ENCODE measurements at places on chromosomes 13 and 19. TPM values are rescaled to one million over a fixed set of nuclear protein-coding genes. Genes with fewer than 3 reads are reported as not detected.
A peak's percentile ranks its signal among the peaks of the same experiment; 100 is the strongest.

DNA sequence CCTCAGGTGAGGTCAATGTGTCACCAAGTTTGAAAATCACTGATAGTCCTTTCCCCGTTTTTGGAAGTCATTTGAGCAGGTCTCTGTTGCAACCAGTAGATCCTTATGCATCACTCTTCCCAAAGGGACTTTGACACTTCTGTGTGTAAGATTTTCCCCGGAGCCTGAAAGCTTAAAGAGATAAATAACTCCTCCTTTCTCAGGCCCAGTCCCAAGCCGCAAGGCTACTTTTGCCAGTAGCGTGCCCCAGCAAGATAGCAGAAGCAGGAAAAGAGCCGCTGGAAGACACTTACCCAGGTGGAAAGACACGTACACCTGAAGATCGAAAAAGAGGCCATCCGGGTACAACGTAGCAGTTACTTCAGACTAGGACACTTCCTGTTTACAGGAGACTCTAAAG, 106.9 kb downstream of the CYSLTR2 start:
- DNase-seq, result no peak
- no peak overlapping the region for H3K27ac ChIP-seq
- no peaks in the 10 kb centered on the region for H3K4me1 ChIP-seq
- H3K36me3 ChIP-seq, result no peaks in the 10 kb centered on the region
- no peak overlapping the region for H3K4me3 ChIP-seq
- no peaks in the 10 kb centered on the region for H3K27me3 ChIP-seq

DNA sequence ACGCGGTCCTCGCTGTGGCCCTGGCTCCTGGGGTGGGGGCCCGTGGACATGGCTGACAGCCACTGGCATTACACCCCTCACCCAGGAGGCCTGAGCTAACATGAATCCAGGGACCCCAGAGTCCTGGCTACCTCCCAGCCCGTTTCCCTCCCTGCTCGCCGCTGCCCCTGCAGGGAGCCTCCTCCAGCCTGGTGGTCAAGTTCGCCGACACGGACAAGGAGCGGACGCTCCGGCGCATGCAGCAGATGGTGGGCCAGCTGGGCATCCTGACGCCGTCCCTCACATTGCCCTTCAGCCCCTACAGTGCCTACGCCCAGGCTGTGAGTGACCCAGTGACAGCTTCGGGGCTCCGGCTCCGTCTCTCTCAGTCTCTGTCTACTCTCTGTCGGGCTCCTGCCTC, 56.6 kb downstream of the CELF5 start:
- H3K4me1 ChIP-seq, result no peaks in the 10 kb centered on the region
- H3K4me3 ChIP-seq, result no peak overlapping the region
- DNase-seq, result no peak
- H3K27ac ChIP-seq, result no peak overlapping the region

Gene IL12RB1
- total RNA-seq, result 0.07 TPM

DNA sequence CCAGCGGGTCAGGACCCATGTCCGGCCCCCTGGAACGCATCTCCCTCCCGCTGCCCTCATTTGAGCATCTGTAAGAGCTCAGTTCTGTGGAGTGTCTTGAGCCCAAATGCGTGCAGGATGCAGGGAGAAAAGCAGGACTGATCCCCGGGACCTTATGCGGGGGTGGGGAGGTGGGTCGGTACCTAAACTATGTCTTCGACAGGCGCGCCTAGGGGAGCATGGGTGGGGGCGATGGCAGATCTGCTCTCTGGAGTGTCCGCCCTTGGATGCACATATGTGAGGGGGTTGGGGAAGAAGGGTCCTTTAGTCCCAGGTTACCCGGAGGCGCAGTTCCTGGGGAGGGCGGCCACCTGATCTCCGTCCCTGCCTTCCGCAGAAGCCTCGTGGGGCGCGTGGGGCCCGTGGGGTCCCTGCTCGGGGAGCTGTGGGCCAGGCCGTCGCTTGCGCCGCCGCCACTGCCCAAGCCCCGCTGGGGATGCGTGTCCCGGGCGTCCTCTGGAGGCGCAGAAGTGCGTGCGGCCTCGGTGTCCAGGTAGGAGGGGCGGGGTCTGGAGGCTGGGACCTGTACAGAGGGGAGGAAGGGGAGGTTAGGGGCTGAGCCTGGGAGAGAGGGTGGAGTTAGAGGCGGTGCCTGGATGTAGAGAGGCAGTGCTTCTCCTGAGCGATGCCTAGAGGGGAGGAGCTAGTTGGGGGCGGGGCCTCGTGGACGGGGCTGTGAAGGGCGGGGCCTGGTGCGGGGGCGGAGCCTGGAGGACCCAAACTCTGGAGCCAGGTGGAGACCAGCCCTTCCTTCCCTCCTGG, 2.9 kb downstream of the CILP2 start:
- DNase-seq, result no peak
- H3K4me1 ChIP-seq, result peaks cover 4% of the 10 kb centered on the region

Gene ZSCAN5A
- total RNA-seq, result 7.2 TPM

DNA sequence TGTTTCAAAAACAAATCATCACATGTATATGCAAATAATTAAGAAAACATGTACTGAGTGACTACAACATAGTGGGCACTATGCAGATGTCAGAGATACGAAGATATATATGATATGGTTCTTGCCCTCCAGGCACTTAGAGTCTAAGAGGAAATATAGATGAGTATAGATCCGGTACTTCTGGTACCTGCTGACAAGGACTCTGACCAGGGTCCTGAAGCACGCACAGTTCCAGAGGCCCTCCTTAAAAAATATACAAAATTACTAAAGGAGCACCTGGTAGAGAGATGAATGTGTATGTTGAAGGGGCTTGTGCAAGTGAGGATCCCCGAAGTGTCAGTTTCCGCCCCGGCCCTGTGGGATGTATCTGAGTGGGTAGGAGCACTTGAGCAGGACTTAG, 31.3 kb downstream of the MTUS2 start:
- H3K36me3 ChIP-seq, result no peaks in the 10 kb centered on the region
- H3K27me3 ChIP-seq, result no peaks in the 10 kb centered on the region
- no peak for DNase-seq
- no peak overlapping the region for H3K4me3 ChIP-seq
- no peaks in the 10 kb centered on the region for H3K4me1 ChIP-seq
- no peak overlapping the region for H3K27ac ChIP-seq

DNA sequence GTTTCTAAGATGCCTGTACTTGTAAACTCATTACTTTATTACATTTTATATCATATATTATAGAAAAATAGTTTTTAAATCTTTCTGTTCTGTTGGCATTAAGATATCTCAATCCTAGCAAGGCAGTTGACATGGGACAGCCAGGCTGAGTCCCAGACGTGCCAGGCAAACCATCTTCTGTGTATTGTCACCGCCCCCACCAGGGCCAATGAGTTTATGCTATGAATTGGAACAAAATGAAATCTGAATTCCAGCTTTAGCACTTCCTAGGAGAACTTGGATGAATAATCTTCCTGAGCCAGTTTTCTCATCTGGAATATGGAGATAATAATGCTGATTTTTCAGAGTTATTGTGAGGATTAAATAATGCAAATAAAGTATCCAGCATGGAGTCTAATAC, 79.9 kb upstream of the GSX1 start:
- peaks cover 2% of the 10 kb centered on the region for H3K27me3 ChIP-seq
- no peaks in the 10 kb centered on the region for H3K36me3 ChIP-seq
- H3K4me3 ChIP-seq, result no peak overlapping the region
- no peak overlapping the region for H3K27ac ChIP-seq

GRCh38 chr13:49563516-49563915, 21.8 kb downstream of the RCBTB1 start:
- H3K4me1 ChIP-seq, result no peaks in the 10 kb centered on the region
- H3K27me3 ChIP-seq, result no peaks in the 10 kb centered on the region
- no peak overlapping the region for H3K4me3 ChIP-seq
- peaks cover 6% of the 10 kb centered on the region for H3K36me3 ChIP-seq
- no peak for DNase-seq

GRCh38 chr13:114114006-114114640, 18.3 kb downstream of the RASA3 start:
- H3K4me1 ChIP-seq, result peaks cover 65% of the 10 kb centered on the region
- DNase-seq, result no peak
- H3K27me3 ChIP-seq, result no peaks in the 10 kb centered on the region
- H3K4me3 ChIP-seq, result no peak overlapping the region
- peaks cover 7% of the 10 kb centered on the region for H3K36me3 ChIP-seq
- peak overlapping the region; percentile 92 for H3K27ac ChIP-seq

- H3K4me1 ChIP-seq, result peaks cover 4% of the 10 kb centered on the region
- H3K4me3 ChIP-seq, result no peak overlapping the region
- no peak for DNase-seq
- H3K27ac ChIP-seq, result no peak overlapping the region
- peaks cover 41% of the 10 kb centered on the region for H3K36me3 ChIP-seq
- no peaks in the 10 kb centered on the region for H3K27me3 ChIP-seq
These were observed 21.4 kb downstream of the DZIP1 start for GRCh38 chr13:95623141-95623540.

Gene CXCL17
- total RNA-seq, result not detected

Gene TEX26
- total RNA-seq, result not detected

DNA sequence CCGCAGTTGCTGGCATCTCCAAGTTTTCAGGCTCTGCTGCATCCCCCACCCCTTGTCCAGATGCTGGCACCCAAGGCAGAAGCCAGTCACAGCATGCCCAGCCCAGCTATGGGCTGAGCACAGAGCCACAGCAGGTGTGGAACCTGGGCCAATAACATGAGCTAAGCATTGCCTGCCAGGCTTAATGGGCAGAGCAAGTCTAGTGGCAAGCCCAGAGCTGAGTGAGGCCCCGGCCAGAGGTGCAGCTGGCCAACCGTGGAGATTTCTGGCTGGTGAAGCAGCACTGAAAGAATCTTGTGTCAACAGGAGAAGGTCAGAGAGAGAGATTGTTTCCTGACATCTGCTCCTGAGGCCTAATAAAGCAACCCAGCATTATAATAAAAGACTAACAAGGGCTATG, 111.0 kb downstream of the B3GLCT start:
- DNase-seq, result no peak
- no peaks in the 10 kb centered on the region for H3K4me1 ChIP-seq
- H3K27ac ChIP-seq, result no peak overlapping the region
- no peak overlapping the region for H3K4me3 ChIP-seq
- H3K36me3 ChIP-seq, result no peaks in the 10 kb centered on the region

Gene EPSTI1
- total RNA-seq, result 96.0 TPM

- no peak overlapping the region for H3K27ac ChIP-seq
- no peaks in the 10 kb centered on the region for H3K4me1 ChIP-seq
- no peaks in the 10 kb centered on the region for H3K27me3 ChIP-seq
- no peak overlapping the region for H3K4me3 ChIP-seq
- DNase-seq, result no peak
- H3K36me3 ChIP-seq, result peaks cover 48% of the 10 kb centered on the region
These were observed 85.8 kb upstream of the MLNR start for GRCh38 chr13:49134305-49134704.

DNA sequence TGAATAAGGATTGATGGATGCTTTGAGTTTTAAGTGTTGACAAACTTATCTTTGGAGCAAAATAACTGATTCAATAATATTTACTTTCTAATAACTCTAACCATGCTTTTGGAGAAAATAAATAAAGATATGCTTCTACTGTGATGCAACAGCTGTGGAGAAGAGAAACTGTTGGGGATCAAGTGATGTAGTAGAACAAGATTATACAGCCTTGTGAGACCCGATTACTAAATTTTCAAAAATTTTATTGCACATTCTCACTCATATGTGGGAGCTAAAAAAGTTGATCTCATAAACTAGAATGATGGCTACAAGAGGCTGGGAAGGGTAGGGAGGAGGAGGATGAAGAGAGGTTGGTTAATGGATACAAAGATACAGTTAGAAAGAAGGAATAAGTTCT, 85.5 kb upstream of the OXGR1 start:
- no peaks in the 10 kb centered on the region for H3K4me1 ChIP-seq
- H3K36me3 ChIP-seq, result no peaks in the 10 kb centered on the region
- DNase-seq, result no peak
- H3K27me3 ChIP-seq, result no peaks in the 10 kb centered on the region
- no peak overlapping the region for H3K27ac ChIP-seq
- no peak overlapping the region for H3K4me3 ChIP-seq

DNA sequence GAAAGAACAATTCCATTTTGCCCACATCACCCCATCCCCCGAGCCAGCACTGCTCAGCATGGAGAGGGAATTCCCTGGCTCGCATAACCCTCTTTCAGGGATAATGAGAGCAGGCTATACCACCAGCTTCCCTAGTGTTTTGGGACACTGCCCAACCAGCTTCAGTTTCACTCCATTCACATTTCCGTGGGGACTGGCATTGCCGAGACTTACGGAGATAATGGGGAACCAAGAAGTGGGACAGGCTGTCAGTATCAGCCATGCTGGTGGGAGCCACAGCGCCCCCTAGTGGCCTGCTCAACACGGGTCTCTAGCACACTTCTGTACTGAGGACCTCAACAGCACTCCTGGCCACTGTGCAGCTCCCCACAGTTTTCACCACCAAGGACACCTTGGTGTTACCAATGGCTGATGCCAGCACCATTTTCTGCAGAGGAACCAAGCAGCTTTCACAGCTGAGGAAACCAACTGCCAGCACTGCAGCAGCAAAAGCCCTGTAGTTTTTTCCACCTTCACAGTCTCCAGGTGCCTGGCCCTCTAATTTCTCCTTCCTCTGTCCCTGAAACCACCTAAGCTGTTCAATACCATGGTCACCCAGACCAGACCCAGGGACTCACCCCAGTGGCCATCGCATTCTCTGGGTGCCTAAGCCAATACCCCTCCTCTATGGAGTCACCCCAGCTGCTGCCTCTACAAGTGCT, 23.7 kb downstream of the SLC6A16 start:
- peak; percentile 18 for DNase-seq
- no peak overlapping the region for H3K27ac ChIP-seq
- H3K4me3 ChIP-seq, result no peak overlapping the region
- H3K36me3 ChIP-seq, result no peaks in the 10 kb centered on the region

DNA sequence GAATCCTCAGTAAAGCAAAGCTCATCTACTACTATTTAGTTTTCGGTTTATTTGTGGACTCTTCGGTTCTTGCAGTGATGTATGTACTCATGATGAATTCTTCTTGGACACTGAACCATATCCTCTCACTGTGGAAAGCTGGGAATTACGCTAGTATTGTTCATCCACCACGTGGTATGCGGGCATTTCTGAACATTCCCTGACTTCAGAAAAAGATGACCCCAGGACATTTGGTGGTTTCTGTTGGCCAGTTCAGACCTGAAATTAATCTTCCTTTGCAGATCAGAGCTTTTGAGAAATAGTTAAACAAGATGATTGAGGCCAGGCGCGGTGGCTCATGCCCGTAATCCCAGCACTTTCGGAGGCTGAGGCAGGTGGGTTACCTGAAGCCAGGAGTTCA, 25.3 kb upstream of the FBN3 start:
- no peaks in the 10 kb centered on the region for H3K27me3 ChIP-seq
- H3K4me1 ChIP-seq, result no peaks in the 10 kb centered on the region
